HTR-8/SVneo (cell line): ENCODE measurements at places on chromosomes 3 and 15.

- DNase-seq = no peak
These were observed 7.3 kb downstream of the FAM98B start for GRCh38 chr15:38461066-38461833.

DNA sequence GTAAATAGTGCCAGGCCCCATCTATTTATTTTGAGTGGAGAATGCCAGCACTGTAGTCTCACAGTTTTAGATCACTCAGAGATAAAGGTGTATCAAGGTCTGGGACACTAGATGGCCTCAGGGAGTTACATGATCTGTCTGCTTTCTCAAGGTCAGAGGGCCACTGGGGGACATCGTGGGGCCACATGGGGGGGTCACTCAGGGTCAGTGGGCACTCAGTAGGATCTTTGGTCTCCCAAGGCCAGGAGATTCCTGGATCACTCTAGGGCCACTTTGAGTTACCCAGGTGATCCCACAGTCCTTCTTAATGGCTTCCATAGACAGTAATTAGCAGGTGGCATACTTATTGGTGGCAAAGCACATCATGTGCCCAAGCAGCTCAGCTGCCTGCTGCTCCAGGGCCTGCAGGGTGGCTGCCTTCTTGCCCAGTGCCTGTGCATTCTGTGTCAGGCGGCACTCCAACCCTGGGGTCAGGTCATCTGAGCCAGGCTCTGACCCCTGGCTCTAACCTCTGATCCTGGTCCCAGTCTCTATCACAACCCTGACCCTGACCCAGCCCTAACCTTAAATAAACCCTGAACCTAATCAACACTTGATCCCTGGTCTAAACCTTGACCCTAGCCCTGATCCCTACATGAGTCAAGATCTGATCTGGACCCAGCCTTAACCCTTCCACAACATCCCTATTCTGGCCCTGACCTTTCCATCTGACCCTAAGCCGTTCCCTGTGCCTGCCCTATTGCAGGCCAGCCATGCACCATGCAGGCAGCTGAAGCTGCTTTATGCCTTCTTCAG, 1.8 kb upstream of the LAMB2 start:
- DNase-seq = peak; percentile 33

DNA sequence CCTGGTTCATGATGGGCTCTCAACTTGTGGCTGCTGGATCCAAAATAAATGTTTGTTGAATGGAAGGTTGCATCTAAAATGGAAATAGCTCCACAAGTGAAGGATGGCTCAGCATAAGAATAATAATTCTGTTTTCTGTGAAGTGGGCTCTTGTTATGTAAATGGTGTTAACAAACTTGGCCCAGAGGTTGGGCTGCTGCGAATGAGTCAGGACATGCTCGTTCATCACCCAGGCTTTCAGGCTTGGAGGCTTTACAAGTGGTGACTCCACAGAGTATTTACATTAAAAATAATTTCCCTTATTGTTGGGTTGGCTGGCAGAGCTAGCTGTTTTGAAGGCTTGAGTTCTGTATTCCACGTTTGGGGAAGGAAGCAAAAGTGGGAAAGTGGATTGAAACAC, 60.5 kb downstream of the ITGB5 start:
- DNase-seq = no peak

DNA sequence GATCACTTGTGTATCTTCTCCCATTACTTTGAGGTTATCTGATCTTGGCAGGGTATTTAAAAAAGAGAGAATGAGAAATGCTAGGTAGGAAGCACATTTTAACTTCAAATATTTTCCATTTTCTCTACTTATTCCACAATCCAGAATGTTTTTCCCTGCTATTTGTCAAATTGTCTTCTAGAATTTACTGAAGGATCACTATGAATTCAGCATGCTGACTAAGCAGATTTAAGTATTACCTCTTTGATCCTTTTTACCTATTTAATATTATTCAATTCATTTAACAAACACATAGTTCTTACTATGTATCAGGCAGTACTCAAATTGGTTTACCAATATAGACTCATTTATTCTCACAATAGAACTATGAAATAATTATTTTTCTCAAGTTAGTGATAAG, 463.4 kb upstream of the ARL6 start:
- no peak for DNase-seq

DNA sequence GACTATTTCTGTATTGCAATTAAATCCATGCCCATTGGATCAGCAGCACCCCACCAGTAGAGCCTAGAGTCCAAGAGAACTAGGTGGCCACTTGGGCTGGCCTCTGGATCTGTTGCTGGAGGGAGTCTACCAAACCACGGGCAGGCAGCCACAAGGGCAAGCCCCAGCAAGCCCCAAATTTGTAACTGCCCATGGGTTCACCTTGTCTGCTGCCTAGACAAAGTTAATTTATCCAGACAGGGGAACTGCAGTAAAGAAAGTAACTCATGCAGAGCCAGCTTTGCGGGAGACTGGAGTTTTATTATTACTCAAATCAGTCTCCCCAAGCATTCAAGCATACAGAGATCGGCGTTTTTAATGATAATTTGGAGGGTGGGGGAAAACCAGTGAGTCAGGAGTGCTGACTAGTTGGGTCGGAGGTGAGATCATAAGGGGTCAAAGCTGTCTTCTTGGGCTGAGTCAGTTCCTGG, 74.0 kb upstream of the TERB2 start:
- no peak for DNase-seq

GRCh38 chr3:167839460-167840134, 104.1 kb downstream of the SERPINI1 start:
- no peak for DNase-seq

DNA sequence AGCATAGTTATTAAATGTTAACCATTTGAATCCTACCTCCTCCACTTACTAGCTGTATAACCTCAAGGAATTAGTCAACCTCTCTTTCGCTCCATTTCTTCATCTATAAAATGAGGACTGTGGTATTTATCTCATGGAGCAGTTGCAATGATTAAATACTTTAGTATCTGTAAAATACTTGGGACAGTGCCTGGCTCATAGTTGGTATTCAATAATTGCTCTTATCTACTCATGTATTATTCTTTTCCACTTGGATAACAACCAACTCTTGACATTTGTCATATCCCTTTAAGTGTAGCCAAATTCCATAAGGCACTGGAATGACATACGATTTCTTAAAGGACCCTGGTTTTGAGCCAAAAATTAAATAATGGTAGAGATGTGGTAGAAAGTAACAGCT, 72.0 kb downstream of the FSIP1 start:
- no peak for DNase-seq

DNA sequence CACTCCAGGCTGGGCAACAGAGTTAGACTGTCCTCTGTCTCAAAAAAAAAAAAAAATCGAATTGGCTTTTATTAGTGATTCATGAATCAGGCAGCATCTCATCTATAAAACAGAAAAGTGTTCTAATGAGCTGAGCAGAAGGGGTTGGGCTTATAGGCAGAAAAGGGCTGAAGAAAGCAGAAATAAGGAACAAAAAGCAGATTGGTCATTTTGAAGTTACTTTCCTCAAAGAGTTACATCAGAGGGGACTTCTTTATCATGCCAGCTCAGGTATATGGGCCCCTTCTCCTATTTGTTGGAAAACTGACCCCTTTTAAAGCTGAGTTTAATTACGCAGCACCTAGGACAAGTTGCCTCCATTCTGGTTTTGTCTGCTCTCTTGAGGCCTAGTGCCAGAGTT, 722 bp upstream of the POGLUT1 start:
- no peak for DNase-seq
